ENCODE measurements at places on chromosomes 1 and 21.

DNA sequence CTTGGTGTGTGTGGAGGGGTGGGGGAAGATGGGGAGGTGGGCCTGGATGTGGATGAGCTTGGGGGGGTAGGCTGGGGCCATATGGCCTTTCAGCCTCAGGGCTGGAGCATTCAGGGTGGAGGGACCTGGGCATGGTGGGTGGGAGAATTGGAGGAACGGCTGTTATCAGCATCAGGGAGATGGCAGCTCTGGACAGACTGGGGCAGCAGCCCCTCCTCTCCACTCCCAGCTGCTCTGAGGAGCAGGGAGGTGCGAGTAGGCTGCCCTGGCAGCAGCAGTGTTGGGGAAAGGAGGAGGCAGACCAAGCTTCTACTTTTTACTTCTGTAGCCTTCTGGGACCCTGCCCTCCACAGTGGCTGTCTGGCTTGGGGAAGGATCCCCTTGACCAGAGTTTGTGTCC, 10.2 kb downstream of the PPFIA4 start:
- DNase-seq = no peak

DNA sequence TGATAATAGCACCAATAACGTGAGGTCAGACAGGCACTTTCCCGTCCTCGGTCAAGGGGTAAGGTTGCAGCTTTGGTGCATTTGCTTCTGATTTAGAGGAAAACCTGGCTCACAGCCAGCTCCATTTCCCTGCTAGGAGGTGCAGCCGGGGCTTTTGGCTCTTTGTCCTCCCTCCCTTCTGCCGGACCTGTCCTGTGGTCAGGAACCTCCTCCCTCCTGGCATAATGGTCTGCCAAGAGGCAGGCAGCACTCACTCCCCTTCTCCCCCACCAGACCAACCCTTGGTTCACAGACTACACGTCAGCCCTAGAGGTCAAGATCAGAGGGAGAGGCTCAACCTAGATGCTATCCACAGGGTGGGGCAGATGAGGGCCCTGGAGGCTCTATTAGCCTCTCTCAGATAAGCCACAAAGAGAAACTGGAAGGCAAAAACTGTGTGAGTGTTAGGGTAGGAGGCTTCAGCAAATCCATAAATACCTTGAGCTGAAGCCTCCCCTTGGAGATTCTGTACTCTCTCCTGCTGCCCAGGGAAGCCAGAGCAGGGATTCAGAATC, 64.8 kb downstream of the PLXNA2 start:
- no peak for DNase-seq

DNA sequence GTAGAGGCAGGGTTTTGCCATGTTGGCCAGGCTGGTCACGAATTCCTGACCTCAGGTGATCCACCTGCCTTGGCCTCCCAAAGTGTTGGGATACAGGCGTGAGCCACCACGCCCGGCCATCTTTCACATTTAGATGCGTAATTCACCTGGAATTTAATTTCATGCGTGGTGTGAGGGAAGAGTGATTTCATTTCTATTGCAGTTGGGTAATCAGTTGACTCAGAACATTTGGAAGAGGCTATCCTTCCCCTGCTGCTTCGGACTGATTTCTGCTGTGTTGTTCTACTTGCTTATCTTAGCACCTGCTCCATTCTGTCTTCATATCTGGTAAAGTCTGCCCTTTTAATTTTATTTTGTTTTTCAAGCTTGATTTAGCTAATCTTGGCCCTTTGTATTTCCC, 19.1 kb downstream of the DIP2A start:
- DNase-seq = no peak

DNA sequence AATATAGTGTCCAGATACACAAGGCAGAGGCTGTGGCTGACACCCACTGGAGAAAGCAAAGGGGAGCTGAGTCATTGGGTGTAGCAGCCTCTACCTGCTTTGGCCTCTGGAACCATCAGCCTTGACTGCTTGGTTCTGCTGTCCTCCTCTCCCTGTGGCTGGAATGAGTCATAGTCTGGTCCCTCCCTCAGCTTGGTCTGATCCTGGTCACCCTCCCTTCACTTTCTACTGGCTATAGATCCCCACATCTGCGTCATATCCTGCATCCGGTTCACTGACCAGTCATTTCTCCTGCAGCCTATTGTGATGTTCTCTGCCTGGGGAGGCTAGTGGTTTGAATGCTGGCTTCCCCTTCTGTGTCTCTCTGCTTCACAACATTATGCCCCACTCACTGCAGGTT, 372.8 kb upstream of the DAB1 start:
- no peak for DNase-seq

DNA sequence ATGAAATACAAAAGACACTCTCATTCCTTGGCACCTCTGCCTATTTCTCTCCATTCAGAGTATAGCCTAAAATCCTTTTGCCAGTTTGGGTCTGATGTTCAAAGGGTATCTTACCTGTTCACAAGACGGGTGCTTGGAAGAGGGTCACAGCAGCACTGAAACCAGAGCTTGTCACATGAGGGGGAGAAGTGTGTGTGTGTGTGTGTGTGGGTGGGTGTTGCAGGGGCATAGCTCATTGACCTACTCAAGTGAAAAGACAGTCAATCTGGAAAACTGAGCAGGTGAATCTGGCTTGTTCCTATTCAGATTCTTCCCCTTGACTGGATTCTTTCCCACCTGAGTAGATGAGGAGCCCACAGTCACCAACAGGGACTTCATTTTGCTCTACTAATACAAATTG, 63.9 kb downstream of the KCTD3 start:
- DNase-seq = no peak

- no peak for DNase-seq
Observed at GRCh38 chr1:158328426-158328825, 2.9 kb downstream of the CD1B start.

- DNase-seq = no peak
Observed at GRCh38 chr1:152961226-152961891, 9.1 kb upstream of the SPRR4 start.

GRCh38 chr1:9384751-9385245, 92.1 kb downstream of the SPSB1 start:
- no peak for DNase-seq

- no peak for DNase-seq
Observed at GRCh38 chr1:234989019-234989418, 139.6 kb downstream of the TOMM20 start.

- no peak for DNase-seq
Observed at GRCh38 chr1:174191349-174191862, 32.1 kb downstream of the RABGAP1L start.

GRCh38 chr1:16212251-16212961, at the start of gene ARHGEF19:
ARHGEF19 (minus strand) TSS chr1:16212652; CDS start chr1:16209054, 3,598 bp downstream.
- DNase-seq = peak; percentile 54

GRCh38 chr1:41503538-41504113, 19.1 kb upstream of the EDN2 start:
- DNase-seq = no peak

- DNase-seq = peak; percentile 9
Observed at GRCh38 chr1:222009105-222009730, 267.3 kb upstream of the DUSP10 start.

- no peak for DNase-seq
Observed at GRCh38 chr1:92705446-92705845, 79.5 kb downstream of the EVI5 start.

DNA sequence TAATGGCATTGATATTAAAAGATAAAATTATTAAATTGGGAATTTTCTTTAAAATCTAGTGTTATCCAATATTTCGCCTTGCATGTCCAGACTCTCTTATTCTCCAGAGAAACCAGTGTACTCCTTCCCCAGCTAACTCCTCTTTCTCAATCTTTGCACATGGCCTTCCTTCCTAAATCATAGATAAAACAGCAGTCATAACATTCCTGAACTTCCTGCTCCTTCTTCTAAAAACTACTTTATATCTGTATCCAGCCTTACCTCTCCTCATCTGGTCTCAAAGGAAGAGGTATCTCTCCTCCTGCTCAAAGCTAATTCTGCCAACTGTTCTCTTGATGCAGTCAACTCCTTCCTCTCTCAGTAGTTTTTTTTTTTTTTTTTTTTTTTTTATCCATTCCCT, 39.5 kb upstream of the NEK7 start:
- no peak for DNase-seq

GRCh38 chr1:184632415-184633175, 122.1 kb downstream of the EDEM3 start:
- DNase-seq = no peak

Measured in neural progenitor cell (in vitro differentiated cells).